ENCODE measurements at places on chromosomes 16 and 17.
A peak's percentile ranks its signal among the peaks of the same experiment; 100 is the strongest.

DNA sequence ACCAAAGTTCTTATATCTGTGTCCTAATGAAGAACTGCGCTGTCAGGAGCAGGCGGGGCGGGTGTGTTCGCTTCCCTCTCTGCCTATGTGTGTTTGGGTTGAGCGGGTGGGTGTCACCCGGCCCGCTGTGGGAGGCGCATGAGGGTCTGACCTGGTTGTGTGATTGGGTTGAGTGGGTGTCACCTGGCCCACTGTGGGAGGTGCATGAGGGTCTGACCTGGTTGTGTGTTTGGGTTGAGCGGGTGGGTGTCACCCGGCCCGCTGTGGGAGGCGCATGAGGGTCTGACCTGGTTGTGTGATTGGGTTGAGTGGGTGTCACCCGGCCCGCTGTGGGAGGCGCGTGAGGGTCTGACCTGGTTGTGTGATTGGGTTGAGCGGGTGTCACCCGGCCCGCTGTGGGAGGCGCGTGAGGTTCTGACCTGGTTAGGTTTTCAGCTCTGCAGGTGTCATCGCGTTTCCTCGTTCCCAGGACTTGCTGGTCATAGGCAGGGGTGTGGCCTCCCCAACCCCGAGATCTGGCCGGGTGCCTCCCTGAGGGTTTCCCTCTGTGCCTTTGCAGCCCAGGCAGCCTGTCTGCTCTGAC, 69.6 kb upstream of the ZNF750 start:
- DNase-seq, result no peak

DNA sequence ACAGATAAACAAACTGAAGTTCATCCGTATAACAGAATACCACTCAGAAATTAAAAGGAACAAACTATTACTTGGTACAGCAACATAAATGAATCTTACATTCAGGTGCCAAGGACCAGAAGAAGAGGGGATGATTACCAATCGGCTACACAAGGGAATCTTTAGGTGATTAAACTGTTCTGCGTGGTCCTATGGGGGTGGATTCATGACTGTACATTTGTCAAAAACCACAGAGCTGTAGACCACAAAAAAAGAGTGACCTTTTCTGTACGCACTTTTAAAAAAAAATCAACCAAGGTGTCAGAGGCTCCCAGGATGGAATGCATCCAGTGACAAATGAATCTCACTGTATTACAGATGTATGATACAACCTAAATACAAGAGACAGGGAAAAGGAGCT, 110.8 kb downstream of the CDYL2 start:
- DNase-seq, result no peak

DNA sequence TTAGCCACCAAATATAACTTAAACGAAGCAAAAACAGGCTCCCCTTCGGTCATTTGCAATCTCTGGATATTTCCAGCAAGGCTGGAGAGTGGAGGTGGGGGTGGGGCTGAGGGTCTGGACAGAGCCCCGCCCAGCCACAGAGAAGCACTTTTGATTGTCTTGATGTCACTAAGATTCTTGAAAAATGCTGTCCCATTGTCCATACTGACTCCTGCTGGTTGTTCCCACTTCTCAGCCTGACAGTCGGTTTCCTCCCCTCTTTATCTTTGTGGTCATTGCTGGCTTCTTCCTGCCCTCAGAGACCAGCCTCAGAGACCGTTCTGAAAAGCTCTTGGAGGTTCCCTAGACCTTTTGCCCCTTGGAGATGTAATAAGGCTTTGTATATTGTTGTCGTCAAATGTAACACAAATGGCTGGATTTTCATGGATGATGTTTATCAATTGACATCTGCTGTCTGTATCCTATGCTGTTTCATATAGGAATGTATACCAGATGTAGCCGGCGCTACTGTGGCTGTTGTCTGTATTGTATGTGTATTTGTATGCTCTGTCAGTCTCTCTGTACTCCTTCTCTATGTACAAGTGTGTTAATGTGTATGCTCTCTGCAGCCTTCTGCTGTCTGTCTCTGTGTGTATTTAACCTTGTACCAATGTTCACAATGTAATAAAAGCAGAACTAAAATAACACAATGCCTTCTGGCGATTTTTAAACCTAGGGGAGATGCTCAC, 94.8 kb upstream of the DNAH9 start:
- DNase-seq, result no peak

- DNase-seq, result no peak
These were observed 25.1 kb downstream of the TSC2 start for GRCh38 chr16:2072926-2073325.

DNA sequence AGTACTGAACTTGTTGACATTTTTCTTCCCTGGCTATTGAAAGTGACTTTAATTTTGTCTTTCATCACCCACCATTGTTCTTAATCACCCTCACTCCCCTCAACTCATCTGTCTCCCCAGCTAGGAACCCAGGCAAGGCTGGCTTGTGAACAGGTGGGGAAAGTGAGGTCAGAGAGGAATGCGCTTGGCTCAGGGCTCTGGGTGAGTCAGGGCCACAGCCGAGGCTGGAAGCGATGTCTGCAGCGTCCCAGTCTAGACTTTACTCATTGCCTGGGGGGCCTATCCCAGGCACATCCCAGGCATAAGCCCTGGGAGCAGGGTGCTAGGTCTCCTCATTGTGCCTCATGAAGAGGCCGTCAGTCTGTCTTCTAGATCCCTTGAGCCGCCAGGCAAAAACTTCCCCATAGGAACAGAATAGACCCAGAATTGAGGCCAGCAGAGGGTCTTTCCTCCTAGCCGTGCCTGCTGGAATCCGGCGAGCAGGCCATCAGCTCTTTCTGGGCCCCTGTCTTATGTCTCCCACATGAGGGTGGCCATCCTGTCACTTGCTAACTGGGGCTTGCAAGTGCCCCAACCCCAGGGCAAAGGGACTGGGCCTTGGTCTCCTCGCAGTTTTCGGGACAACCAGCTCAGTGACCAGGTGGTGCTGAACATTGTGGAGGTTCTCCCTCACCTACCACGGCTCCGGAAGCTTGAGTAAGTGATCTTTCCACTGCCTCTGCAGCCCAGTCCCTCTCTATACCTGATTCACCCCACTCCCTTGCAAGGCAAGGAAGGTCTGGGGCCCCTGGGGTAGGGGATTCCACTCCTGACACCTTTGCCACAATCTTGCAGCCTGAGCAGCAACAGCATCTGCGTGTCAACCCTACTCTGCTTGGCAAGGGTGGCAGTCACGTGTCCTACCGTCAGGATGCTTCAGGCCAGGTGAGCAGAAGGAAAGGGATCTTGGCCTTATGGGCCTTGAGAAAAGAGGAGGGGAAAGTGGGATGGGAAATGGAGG, 40.1 kb downstream of the NLRC5 start:
- DNase-seq, result no peak

DNA sequence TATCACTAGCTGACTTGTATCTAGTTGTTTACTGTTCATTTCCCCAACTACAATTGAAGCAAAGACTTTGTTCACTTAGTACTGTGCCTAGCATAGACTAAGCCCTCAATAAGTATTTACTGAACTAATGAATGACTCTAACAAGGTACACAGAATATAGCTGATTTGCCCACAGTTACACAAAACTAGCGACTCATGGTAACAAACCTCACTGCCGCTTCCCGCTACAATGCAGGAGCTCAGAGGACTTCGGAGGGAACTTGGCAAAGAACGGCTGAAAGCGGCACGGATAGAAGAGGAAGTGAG, 524 bp downstream of the EFTUD2 start:
- no peak for DNase-seq

DNA sequence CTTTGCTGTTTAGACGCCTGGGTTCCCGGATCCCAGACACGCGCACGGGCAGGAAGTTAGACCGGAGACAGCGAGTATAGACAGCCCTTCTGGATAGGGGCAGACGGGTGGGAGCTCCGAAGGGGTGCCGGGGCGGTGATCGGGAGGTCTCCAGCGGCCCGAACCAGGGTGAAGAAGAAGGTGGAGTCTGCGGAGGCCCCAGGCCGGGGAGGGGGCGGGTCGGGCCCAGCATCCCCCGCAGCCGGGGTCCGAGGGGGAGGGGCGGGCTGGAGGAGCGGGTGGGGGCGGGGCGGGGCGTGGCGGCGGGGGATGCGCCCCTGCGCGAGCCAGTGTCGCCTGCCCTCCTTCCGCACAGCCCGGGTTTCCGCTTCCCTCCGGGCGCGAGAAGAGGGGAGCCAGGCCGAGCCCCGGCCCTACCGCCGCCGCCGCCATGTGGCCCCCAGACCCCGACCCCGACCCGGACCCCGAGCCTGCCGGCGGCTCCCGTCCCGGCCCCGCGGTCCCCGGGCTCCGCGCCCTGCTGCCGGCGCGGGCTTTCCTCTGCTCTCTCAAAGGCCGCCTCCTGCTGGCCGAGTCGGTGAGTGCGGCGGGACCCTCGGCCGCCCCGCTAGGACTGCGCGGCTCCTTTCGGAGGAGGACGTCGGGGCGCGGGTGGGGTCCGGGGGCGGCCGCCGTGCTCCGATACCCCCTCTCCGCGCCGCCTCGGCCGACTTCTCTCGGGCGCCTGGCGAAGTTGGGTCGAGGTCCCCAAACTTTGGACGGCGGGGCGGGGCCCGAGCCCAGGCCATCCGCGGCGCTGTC, at the start of gene CMTM3:
Gene CMTM3 (plus strand): TSS at position 329 of the 801 bp plus-strand sequence. CDS start 102 bp downstream, at position 431.
- peak; percentile 89 for DNase-seq

- DNase-seq, result no peak
These were observed 15.7 kb downstream of the COPZ2 start for GRCh38 chr17:48021934-48022333.

DNA sequence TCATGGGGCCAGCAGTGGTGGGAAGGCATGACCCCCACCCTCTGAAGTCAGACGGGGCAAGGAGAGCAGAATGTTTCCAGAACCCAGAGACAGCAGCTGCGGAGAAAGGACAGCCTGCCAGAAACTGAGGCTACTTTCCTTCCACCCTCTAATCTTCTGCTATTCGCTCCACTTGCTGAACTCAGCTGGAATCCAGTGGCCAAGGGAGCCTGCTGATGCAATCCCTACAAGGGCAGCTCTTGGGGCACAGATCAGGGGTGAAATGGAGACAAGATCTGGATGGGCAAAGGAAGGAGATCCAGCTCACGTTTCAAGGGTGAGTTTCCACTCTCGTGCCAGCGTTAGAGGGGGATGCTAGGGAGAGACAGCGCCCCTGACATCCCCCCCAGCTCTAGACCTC, 479.1 kb downstream of the SLC39A11 start:
- no peak for DNase-seq

GRCh38 chr16:23952128-23952970, 116.6 kb downstream of the PRKCB start:
- peak; percentile 66 for DNase-seq

GRCh38 chr16:74449470-74449869, 28.2 kb upstream of the CLEC18B start:
- DNase-seq, result no peak

- no peak for DNase-seq
These were observed 9.1 kb upstream of the DUXB start for GRCh38 chr16:75710344-75710743.

DNA sequence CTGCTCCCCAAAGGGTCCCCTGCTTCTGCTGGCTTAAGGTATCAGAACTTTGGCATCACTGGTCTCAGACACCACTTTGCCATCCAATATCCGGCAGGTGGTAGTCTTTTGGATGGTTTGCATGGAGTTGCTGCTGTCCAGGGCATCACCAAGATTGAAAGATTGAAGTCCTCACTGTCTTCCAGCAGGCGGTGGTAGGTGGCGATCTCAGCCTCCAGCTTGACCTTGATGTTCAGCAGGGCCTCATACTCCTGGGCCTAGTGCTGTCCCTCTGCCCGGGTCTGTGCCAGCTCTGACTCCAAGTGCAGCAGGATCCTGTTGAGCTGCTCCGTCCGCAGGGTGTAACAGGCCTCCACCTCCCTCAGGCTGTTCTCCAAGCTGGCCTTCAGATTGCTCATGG, 43.0 kb upstream of the TMEM97 start:
- no peak for DNase-seq

- no peak for DNase-seq
These were observed 325.3 kb downstream of the UTP18 start for GRCh38 chr17:51585514-51586104.

Data from activated CD8-positive, alpha-beta memory T cell treated with anti-CD3 and anti-CD28 coated beads, Interleukin-2, amount 50 U/mL, for 48 hours (primary cell).